Smooth muscle cell of the pulmonary artery (primary cell): ENCODE measurements at places on chromosomes 4 and X. TPM values are rescaled to one million over a fixed set of nuclear protein-coding genes. Genes with fewer than 3 reads are reported as not detected.

DCLK2 gene
- 6.9 and 14.2 TPM in 2 replicates for total RNA-seq

ADGRL3 gene
- total RNA-seq, result 0.56 and 7.9 TPM in 2 replicates

ZNF630 gene
- 1.2 and 2.9 TPM in 2 replicates for total RNA-seq

PABPC4L gene
- 0.26 and 0.30 TPM in 2 replicates for total RNA-seq

CFAP99 gene
- total RNA-seq, result 0.13 TPM in 1 of 2 replicates, not detected in the other

TEX11 gene
- not detected in 2 replicates for total RNA-seq

KLB gene
- under 0.01 and 0.07 TPM in 2 replicates for total RNA-seq

TSPAN7 gene
- 0.26 and 0.39 TPM in 2 replicates for total RNA-seq

FAT4 gene
- 25.0 and 39.0 TPM in 2 replicates for total RNA-seq

ADH1B gene
- 22.1 and 685 TPM in 2 replicates for total RNA-seq

HTRA3 gene
- total RNA-seq, result 5.1 and 5.4 TPM in 2 replicates

HSFX3 gene
- not detected in 2 replicates for total RNA-seq

G6PD gene
- 109 and 142 TPM in 2 replicates for total RNA-seq

TIMM8A gene
- total RNA-seq, result 4.0 and 4.1 TPM in 2 replicates

MAGED4 gene
- 53.2 and 60.0 TPM in 2 replicates for total RNA-seq

FUNDC2 gene
- 46.1 and 59.2 TPM in 2 replicates for total RNA-seq

RAB39B gene
- total RNA-seq, result 0.72 and 1.9 TPM in 2 replicates

CSAG2 gene
- total RNA-seq, result not detected in 2 replicates

GABRE gene
- 23.5 and 33.6 TPM in 2 replicates for total RNA-seq

ZNF595 gene
- 6.7 and 13.5 TPM in 2 replicates for total RNA-seq

ATP2B3 gene
- 0.07 and 0.20 TPM in 2 replicates for total RNA-seq

FGB gene
- not detected in 2 replicates for total RNA-seq

MAGEA9B gene
- total RNA-seq, result not detected in 2 replicates

L1CAM gene
- 4.6 and 6.7 TPM in 2 replicates for total RNA-seq

UGT2B17 gene
- not detected in 2 replicates for total RNA-seq

GYG2 gene
- 0.86 and 1.6 TPM in 2 replicates for total RNA-seq

RASGEF1B gene
- total RNA-seq, result 1.1 and 3.8 TPM in 2 replicates

TMPRSS11A gene
- total RNA-seq, result not detected in 2 replicates

GNRHR gene
- not detected in 2 replicates for total RNA-seq

ADRA2C gene
- 0.40 and 0.72 TPM in 2 replicates for total RNA-seq

SMIM10 gene
- total RNA-seq, result 4.1 and 7.3 TPM in 2 replicates

MTNR1A gene
- not detected in 2 replicates for total RNA-seq

PRDM5 gene
- total RNA-seq, result 8.2 and 10.1 TPM in 2 replicates

SH3BP2 gene
- 10.5 and 24.8 TPM in 2 replicates for total RNA-seq

CT45A5 gene
- total RNA-seq, result not detected in 2 replicates

GLRB gene
- total RNA-seq, result 16.7 and 20.5 TPM in 2 replicates

PDCL2 gene
- not detected in 2 replicates for total RNA-seq

IQCM gene
- not detected in 2 replicates for total RNA-seq

ITIH6 gene
- not detected in 2 replicates for total RNA-seq

PCDH18 gene
- total RNA-seq, result 29.1 and 119 TPM in 2 replicates
